Ecto neural progenitor cell (in vitro differentiated cells): ENCODE measurements at places on chromosomes 5 and 9.
A peak's percentile ranks its signal among the peaks of the same experiment; 100 is the strongest.

- DNase-seq, result no peak
These were observed 3.0 kb downstream of the ECSCR start for GRCh38 chr5:139459451-139459934.

- no peak for DNase-seq
These were observed 66.1 kb downstream of the SPTLC1 start for GRCh38 chr9:92048924-92049625.

- DNase-seq, result no peak
These were observed 318.4 kb upstream of the NMUR2 start for GRCh38 chr5:152723482-152723881.

GRCh38 chr9:99021512-99021911 is 77.8 kb downstream of the COL15A1 start:
- DNase-seq, result peak; percentile 19

DNA sequence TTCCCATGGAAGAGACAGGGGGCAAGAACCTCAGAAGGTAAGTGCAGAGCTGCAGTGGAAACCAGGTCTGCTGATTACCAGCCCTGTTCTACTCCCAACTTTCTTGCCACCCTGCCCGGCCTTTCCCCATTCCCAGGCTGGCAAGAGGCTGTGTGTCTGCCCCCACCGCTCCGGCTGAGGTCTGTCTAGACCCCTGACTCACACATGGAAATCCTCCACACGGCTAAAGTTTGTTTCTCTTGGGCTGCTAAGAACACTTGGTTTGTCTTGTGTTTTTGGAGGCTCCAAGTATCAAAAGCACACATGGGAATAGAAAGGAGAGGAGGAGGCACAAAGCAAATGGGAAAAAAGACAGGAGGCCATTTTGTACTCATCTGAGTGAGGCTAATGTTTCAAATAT is 168.3 kb downstream of the GABBR2 start:
- no peak for DNase-seq

DNA sequence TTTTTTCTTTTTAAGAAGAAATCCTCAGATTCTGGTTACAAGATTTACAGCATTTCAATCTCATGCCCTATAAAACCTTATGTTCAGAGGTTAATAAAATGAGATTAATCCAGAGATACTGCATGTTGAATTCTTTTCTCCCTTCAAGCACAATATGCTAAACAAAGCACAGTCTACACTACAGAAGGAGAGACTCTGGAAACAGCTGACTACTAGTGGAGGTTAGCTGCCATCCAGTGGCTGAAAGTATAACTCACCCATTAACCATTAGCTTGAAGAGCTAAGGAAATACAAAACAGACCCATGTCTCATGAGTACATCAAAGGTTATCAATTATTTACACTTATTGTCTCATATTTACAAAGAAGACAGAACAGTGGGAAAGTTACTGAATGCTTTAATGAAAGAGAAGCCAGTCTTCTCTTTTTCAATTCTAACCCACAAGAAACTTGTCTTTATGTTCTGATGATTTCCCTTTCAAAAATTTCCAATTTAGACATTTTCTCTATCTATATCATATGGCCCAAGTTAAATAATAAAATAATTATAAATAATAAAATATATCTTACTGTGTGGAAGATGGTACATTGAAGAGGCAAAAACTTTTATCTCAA is 12.7 kb upstream of the DNAH5 start:
- DNase-seq, result no peak

DNA sequence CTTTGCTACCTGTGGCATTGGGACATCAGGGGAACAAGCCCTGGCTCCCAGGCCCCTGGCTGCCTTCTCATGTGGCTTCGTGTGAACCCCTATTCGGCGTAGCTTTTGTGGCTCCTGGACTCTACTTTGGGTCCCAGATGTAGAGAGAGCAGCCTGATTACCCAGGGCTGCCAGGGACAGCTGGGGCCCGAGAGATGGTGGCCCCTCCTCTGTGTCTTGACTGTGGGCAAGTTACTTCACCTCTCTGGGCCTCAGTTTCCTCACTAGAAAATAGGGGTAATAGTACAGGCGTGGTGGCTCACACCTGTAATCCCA is 2.0 kb downstream of the PKN3 start:
- DNase-seq, result no peak
